Upper lobe of right lung (tissue), 1 donor: ENCODE measurements at places on chromosomes 13 and 19.

- H3K36me3 ChIP-seq: no peaks in the 10 kb centered on the region
- H3K27ac ChIP-seq: no peak overlapping the region
- H3K4me3 ChIP-seq: no peak overlapping the region
- H3K27me3 ChIP-seq: peaks cover 9% of the 10 kb centered on the region
- DNase-seq: no peak
- peaks cover 23% of the 10 kb centered on the region for H3K4me1 ChIP-seq
These were observed 5.5 kb downstream of the FOSB start for GRCh38 chr19:45473367-45473681.

DNA sequence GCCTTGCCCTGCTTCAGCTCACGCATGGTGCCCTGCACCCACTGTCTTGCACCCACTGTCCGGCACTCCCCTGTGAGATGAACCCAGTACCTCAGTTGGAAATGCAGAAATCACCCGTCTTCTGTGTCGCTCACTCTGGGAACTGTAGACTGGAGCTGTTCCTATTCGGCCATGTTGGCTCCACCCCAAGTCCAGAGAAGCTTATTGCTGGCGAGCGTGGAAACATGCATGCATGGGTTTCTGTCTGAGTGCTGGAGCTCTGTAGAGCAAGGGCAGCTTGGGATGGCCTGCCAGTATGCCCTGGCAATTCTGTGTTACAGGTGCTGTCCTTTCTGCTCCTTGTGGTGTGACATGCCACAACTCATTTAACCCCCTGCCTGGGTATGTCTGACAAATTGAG is 152.8 kb downstream of the SHISA2 start:
- no peak overlapping the region for H3K4me3 ChIP-seq
- no peaks in the 10 kb centered on the region for H3K27me3 ChIP-seq
- no peaks in the 10 kb centered on the region for H3K4me1 ChIP-seq

- peaks cover 26% of the 10 kb centered on the region for H3K4me1 ChIP-seq
- H3K4me3 ChIP-seq: no peak overlapping the region
- DNase-seq: no peak
- H3K27me3 ChIP-seq: no peaks in the 10 kb centered on the region
- no peak overlapping the region for H3K27ac ChIP-seq
These were observed 30.4 kb upstream of the SLC1A5 start for GRCh38 chr19:46818812-46819211.

DNA sequence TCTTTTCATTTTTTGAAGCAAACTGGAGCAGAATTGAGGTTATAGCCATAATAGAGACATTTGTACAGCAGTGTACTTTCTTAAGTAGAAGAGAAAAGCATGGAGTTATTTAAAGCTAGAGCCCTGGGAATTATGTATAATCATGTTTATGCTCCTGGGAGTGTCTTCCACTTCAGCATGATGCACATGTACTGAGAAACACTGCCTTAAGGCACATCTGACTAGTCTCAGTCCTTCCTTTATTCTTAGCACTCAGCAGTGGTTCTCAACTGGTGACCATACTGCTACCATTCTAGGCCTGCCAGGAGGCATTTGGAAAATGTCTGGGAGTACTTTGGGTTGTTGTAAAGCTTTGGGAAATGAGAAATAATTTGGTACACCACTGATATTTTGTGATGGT is 45.8 kb downstream of the VWA8 start:
- no peak overlapping the region for H3K27ac ChIP-seq
- no peaks in the 10 kb centered on the region for H3K36me3 ChIP-seq
- H3K27me3 ChIP-seq: no peaks in the 10 kb centered on the region
- DNase-seq: no peak
- H3K4me1 ChIP-seq: peaks cover 10% of the 10 kb centered on the region

GRCh38 chr13:43157796-43158195 is 134.4 kb downstream of the DNAJC15 start:
- H3K36me3 ChIP-seq: no peaks in the 10 kb centered on the region
- DNase-seq: no peak
- no peak overlapping the region for H3K27ac ChIP-seq
- H3K27me3 ChIP-seq: no peaks in the 10 kb centered on the region

- H3K27me3 ChIP-seq: peaks cover 12% of the 10 kb centered on the region
- H3K4me1 ChIP-seq: no peaks in the 10 kb centered on the region
- no peaks in the 10 kb centered on the region for H3K36me3 ChIP-seq
- H3K4me3 ChIP-seq: no peak overlapping the region
These were observed 100.4 kb upstream of the ZNF536 start for GRCh38 chr19:30271816-30272215.

DNA sequence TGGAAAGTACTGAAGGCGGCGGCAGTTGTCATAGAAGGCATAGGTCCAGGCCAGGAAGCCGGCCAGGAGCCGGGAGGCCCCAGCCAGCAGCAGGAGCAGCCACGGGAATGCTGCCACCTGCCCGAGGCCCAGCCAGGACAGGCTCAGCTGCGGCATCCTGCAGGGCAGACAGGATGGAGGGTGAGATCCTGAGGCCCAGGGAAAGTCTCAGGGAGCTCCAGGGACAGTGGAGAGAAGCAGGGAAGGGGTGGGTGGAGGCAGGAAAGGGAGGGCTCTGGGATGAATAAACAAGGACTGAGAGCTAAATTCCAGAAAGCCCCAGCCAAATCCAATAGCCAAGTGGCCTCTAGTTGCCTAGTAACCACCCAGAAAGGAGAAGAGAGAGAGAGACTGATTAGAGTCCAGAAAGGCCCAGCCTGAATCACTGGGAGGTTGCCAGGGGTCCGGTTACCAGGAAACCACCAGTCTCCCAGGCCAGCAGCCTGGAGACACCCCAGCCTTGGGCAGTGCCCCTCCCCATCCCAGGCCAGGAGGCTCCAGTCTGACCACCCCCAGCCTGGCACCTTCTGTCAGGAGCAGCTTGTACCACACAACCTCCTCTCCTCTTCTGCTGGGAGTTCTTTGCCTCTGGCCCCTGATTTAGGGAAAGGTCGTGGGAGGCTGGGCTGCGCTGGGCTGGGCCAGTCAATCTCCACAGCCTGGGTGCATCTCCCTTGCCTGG is 7.5 kb upstream of the OR10H5 start:
- no peak for DNase-seq
- peaks cover 9% of the 10 kb centered on the region for H3K4me1 ChIP-seq
- peak overlapping the region; percentile 19 for H3K4me3 ChIP-seq
- H3K36me3 ChIP-seq: no peaks in the 10 kb centered on the region

GRCh38 chr13:76854894-76855293 is 31.3 kb downstream of the KCTD12 start:
- DNase-seq: no peak
- H3K4me1 ChIP-seq: peaks cover 12% of the 10 kb centered on the region
- H3K27ac ChIP-seq: no peak overlapping the region
- no peaks in the 10 kb centered on the region for H3K36me3 ChIP-seq
- no peak overlapping the region for H3K4me3 ChIP-seq

DNA sequence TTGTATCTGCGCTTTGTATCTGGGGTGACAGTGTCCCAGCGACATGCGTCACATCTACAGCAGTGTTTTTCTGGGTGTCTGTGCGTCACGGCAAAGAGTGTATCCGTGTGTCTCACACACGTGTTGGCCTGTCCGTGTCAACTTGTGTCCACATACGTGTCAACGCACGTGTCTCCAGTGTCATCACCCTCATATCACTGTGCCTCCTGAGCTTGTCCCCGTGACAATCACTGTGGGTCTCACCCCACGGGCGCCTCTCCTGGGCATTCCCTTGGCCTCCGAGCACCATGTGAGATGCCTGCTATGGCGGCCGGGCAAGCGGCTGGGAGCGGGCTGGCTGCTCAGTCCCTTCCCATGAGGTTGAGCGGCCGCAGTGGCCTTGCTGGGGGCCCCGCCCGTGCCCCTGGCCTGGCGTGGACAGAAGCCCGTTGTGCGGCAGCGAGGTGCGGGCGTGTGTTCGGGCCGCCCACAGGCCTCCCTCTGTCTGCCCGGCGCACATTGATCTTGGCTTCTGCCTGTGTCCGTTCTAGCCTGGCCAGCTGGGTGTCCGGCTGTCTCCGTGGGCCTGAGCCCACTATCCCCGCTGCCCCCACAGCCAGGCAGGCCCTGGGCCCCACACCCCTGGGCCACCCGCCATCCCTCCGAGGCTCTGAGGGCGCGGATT is 6.4 kb downstream of the NFIX start:
- no peaks in the 10 kb centered on the region for H3K27me3 ChIP-seq
- peaks cover 44% of the 10 kb centered on the region for H3K4me1 ChIP-seq
- DNase-seq: no peak
- peak overlapping the region; percentile 86 for H3K27ac ChIP-seq
- peak overlapping the region; percentile 36 for H3K4me3 ChIP-seq
- H3K36me3 ChIP-seq: peaks cover 9% of the 10 kb centered on the region

DNA sequence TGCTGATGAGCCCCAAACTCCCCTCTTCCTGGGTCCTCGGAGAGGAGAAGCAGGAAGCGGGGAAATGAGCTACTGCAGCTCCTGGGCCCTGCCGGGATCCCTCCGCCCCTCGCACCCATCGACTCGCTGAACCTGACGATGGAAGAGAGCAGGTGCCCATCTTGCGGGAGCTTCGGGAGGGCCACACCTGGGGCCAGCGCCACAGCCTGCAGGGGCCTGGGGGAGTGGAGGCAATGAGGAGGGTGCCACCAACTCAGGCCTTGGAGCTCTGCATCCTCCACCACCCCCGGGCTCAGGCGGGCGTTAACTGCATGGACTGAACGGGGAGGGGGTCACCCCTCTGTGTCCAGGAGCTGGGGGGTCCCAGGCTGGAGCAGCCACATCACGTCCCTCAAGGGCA is 8.3 kb downstream of the TCF3 start:
- no peak overlapping the region for H3K4me3 ChIP-seq
- H3K4me1 ChIP-seq: no peaks in the 10 kb centered on the region
- H3K27me3 ChIP-seq: no peaks in the 10 kb centered on the region
- H3K27ac ChIP-seq: no peak overlapping the region
- H3K36me3 ChIP-seq: peaks cover 8% of the 10 kb centered on the region
- no peak for DNase-seq

DNA sequence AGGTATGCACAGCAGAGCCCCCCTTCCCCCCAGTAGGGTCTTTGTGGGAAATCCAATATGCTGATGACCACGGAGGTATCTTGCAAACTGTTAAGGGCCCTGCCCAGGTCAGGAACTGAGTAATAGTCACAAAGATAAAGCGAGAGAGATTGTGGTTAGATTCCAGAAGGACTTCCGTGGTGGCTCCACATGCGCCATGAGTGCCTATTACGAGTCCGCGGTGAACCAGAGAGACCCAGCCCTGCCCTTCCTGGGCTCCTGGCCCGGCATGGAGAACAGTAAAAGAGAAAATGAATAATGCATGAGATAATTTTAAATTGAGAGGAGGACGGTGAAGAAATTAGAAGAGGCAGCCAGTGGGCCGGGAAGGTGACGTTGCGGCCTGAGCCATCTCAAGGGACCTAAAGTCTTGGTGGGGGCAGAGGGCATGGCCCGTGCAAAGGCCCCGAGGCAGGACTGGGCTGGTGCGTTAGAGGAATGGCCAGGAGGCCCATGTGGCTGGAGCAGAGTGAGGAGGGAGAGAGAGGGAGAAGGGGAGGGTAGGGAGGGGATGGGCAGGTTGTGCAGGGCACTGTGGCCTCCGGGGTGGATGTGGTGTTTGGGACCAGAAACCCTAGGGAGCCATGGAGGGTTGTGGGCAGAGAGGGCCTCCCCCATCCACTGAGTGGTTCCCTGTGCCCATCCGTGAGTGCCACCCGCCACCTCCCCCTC is 46.6 kb upstream of the NFIC start:
- no peak for DNase-seq
- H3K27ac ChIP-seq: no peak overlapping the region
- H3K27me3 ChIP-seq: peaks cover 21% of the 10 kb centered on the region
- no peaks in the 10 kb centered on the region for H3K36me3 ChIP-seq

GRCh38 chr19:6476155-6476895 is 5.3 kb downstream of the DENND1C start:
- H3K27me3 ChIP-seq: peaks cover 12% of the 10 kb centered on the region
- peak overlapping the region; percentile 21 for H3K4me3 ChIP-seq
- H3K27ac ChIP-seq: no peak overlapping the region
- no peaks in the 10 kb centered on the region for H3K36me3 ChIP-seq
- peaks cover 5% of the 10 kb centered on the region for H3K4me1 ChIP-seq

DNA sequence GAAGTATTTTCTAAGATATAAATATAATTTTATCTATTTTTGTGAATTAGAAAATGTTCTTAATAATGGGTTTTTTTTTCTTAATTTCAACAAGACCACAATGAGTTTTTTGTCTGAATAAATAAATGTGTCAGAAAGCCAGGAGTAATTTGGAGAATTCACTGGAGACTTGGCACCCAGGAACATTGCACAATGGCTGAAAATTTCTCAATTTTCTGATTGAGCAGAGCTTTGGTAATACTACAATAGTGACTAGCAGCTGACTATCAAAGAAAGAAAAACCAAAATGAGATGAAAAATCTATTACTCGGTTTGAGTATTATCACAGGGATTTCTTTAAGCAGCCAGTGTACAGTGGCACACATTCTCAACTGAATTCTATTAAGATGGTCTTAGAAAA is 394.4 kb upstream of the PCDH20 start:
- H3K36me3 ChIP-seq: no peaks in the 10 kb centered on the region
- no peak for DNase-seq
- no peaks in the 10 kb centered on the region for H3K27me3 ChIP-seq
- H3K4me3 ChIP-seq: no peak overlapping the region

DNA sequence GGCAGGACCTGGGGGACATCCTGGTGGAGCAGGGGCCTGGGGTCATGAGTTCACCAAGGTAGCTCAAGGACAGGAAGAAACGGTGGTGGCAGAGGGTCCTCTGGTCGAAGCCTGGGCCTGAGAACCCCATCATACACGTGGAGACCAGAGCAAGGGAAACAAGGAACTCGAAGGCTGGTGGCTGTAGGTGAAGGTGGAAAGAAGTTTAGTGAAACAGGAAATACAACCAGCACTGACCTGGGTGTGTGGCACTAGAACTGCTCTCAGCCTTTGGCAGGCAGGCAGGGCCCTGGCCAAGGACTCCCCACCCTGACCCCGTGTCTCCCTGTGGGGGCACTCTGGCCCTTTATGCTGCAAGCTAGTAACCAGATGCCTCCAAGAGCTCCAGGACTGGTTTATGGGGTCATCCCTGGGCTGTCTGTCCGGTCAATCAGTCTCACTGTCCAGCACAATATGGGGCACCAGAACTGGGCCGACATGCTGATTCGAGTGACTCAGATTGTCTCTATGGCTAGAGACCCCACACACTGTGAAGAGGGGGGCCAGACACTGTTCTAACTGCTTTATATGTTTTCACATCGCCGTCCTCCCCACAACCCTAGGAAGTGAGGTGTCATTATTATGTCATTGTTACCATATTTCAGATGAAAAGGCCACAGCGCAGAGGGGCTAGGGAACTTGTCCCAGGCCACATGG is 3.8 kb downstream of the COX6B2 start:
- no peaks in the 10 kb centered on the region for H3K36me3 ChIP-seq
- H3K27ac ChIP-seq: no peak overlapping the region
- H3K4me1 ChIP-seq: peaks cover 14% of the 10 kb centered on the region

- no peaks in the 10 kb centered on the region for H3K36me3 ChIP-seq
- no peak overlapping the region for H3K27ac ChIP-seq
- H3K4me1 ChIP-seq: no peaks in the 10 kb centered on the region
- H3K4me3 ChIP-seq: no peak overlapping the region
These were observed 1198.5 kb downstream of the EFNB2 start for GRCh38 chr13:105336706-105337576.
